Activated naive CD4-positive, alpha-beta T cell treated with Interleukin-2 at 50 U/mL for 16 hours (primary cell): ENCODE measurements at places on chromosomes 4 and X.

DNA sequence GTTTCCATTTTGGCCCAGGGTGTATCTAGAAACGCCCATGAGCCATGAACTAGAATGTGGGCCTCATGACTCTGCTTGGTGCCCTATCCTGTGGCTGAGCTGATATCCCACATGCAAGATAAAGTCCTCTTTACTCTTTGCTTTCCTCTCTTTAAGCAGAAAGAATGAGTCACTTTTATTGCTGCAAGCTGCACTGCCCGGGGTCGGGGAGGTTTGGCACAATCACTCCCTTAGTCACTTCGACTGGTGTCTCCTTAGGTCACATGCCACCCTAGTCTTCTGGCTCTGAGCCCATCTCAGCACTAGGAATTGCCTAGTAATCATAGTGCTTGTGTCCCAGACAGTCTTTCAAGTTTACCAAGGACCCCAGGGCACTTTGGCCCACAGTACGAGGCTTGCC, 75.1 kb upstream of the CXorf66 start:
- no peak for DNase-seq

- peak; percentile 67 for DNase-seq
Measured at GRCh38 chr4:81724925-81725329, 253.2 kb upstream of the RASGEF1B start.

DNA sequence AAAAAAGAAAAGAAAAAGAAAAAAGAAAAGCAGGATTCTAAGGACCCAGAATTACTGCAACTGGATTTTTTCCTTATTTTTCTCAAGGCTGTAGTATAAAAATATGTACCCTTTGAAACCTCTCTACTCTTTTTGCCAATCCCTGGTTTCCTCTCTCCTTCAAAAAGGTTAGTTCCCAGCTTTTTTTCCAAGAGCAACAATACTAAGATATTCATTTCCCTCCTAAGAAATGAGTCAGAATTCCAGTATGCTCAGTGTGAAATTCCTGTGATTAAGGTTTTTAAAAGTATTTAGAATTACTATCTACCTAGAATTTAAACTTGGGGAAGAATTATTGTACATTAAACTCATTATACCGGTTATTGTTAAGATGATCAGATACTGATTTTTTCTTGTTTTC, 22.0 kb downstream of the SMIM14 start:
- DNase-seq, result no peak

- no peak for DNase-seq
Measured at GRCh38 chr4:124641715-124642381, 70.7 kb downstream of the ANKRD50 start.
